Activated CD8-positive, alpha-beta memory T cell treated with anti-CD3 and anti-CD28 coated beads for 1 hour (primary cell): ENCODE measurements at places on chromosomes 2 and 18.

- DNase-seq = no peak
Observed at GRCh38 chr18:6627645-6628044, 101.9 kb upstream of the ARHGAP28 start.

DNA sequence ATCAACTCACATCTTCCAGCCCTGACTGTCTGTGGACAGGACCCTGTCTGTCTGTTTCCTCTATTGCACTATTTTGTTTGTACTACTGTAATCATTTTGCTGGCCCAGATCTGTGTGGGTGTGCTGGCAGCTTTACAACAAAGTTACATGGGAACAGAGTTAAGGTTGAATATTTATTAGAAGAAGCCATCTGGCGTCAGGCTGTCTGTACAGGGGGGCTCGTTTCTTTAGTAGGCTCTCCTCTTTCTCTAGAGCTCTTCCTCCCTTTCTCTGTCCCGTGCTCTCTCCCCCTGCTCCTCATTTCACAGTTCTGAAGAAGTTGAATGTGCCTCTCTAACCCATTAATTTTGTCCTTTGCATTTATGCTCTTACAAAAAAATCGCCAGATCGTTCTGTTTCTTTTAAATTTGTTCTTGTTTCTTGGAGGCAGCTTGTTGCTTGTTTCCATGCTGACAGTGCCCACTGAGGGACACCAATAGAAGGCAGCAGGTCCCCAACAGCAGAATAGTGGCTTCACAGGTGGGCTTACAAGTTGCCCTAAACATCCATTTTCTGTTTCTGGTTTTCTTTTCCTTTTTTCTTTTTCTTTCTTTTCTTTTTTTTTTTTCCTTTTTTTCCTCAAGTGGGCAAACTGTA is 315.2 kb upstream of the ZEB2 start:
- no peak for DNase-seq

- no peak for DNase-seq
Observed at GRCh38 chr2:177523781-177524180, 131.2 kb downstream of the AGPS start.

DNA sequence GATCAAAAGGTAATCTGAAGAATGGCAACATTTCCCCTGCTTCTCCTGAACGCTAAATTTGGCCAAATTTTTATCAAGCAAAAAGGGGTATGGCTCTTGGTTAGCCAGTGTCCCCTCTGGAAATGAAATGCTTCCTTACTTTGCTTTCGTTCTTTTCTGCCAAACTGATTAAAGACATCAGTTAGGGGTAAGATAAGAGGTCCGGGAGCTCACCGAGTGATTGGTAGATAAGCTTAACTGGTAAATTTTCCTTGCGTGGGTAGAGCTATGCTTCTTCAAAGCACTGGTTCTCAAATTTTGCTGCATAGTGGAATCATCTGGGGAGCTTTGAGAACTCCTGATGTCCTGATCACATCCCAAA is 62.7 kb upstream of the MAPRE2 start:
- no peak for DNase-seq

- no peak for DNase-seq
Observed at GRCh38 chr18:58339890-58340289, 289.0 kb downstream of the ALPK2 start.

- no peak for DNase-seq
Observed at GRCh38 chr2:77009307-77009706, 512.9 kb downstream of the LRRTM4 start.

GRCh38 chr2:178279636-178280035 is 85.3 kb downstream of the OSBPL6 start:
- no peak for DNase-seq

DNA sequence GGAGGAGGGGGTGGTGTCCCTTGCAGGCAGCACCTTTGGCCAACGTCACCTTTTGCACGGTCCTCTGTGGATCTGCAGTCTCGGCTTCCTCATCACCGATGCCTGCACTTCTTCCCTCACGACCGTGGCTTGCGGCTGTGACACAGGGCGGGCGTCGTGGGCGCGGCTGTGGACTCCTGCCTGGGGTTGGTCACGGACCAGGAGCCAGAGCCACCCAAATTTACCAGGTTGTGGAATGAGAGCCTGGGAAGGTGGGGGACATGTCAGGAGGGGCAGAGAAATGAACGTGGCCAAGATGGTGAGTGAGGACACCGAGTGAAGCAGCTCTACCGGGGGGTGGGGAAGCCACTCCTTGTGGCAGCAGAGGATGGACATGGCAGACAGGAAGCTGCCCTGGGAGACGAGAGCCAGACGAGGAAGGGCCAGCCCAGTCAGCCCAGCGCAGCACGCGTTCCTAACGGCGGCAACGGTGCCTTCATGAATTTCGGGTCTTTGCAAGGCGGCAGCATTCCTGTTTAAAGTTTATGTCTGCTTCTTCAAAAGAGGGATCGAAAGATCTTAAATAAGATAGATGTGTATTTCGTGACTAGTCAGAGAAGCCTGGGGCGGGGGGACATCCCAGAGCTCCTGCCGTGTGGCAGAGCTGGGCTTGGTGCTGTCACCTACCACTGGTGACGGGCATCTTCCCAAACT is 84.2 kb downstream of the LRRFIP1 start:
- DNase-seq = no peak

GRCh38 chr2:25290811-25291495 is 50.8 kb downstream of the DNMT3A start:
- DNase-seq = no peak

DNA sequence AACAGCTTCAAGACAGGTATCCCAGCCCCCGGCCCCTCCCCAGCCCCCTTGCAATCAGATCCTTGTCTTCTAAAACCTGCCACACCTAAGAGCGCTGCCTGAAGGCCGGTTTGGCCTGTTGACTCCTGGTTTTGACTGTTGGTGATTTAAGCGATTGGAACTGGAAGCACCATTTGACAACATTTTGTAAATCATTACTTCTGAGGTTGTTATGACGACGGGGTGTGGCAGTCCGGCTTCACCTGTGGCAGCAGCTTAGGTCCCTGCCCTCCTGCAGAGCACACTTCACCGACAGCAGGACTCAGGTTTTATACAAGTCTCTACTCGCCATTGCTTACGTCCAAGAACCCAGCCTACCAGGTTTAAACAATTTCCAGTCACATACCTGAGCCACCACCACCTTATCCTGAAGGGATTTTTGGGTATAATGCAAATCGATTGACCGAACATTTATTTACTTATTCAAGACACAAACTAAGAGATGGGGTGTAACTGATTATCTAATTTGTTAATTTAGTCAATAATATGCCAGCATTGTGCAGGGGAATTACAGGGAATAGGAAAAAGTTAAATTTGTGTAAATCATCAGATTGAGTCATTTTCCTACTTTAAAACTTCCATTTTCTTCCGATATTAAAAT is 707 bp upstream of the DGUOK start:
- no peak for DNase-seq

DNA sequence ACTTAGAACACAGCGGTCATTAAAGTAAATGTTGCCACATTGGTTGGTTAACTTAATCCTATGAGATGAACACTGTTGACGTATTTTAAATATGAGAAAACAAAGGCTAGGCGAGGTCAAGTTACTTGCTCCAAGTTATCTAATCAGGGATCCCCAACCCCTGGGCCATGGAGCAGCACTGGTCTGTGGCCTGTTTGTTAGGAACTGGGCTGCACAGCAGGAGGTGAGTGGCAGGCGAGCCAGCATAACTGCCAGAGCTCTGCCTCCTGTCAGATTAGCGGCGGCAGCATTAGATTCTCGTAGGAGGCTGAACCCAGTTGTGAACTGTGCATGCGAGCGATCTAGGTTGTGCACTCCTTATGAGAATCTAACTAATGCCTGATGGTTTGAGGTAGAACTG is 878.9 kb downstream of the CPS1 start:
- no peak for DNase-seq

GRCh38 chr2:516944-517343 is 160.3 kb downstream of the TMEM18 start:
- DNase-seq = no peak

GRCh38 chr2:150459281-150459680 is 28.2 kb downstream of the RND3 start:
- no peak for DNase-seq

DNA sequence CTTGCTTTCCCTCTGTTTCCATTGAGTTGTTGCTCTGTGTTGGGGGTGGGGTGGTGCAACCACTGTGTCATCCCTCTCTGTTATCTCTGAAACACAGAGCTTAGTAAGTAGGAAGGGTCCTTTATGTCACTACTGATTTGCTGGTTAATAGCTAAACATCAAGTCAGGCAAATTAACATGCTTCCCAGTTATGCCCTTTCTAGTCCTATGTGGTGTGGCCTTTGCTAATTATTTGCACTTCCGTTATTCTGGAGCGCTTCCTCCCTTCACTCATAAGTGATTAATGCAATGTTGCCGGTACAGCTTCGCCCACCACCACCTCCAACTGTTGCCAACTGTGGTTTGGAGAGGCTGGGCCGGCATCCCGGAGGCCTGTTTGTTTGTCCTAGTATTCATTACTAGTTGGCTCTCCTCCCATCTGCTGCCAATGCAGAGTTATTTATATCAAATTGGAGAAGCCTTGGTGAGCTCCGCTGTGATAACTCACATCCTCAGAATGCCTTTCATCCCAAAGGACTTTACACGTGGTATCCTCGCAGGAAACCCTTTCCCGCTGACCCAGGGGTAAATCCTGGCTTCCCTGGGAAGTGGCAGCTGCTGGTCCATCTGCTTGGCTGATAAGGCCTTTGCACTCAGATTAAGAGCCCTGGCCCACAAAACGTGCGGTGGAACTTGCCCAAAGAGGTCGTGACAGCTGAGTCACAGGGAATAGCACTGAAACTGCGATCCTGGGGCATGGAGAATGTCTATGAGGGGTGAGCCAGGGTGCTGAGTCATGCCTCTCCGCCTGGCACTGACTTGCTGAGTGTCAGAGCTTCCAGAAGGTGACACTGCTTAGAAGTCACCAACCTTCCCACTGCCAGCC is 72.0 kb upstream of the ZCCHC2 start:
- DNase-seq = no peak

GRCh38 chr2:234134496-234134895 is 84.0 kb downstream of the SPP2 start:
- DNase-seq = no peak

GRCh38 chr2:225920621-225921220 is 521.2 kb downstream of the NYAP2 start:
- no peak for DNase-seq

- DNase-seq = no peak
Observed at GRCh38 chr2:138964418-138964817, 184.2 kb upstream of the NXPH2 start.

DNA sequence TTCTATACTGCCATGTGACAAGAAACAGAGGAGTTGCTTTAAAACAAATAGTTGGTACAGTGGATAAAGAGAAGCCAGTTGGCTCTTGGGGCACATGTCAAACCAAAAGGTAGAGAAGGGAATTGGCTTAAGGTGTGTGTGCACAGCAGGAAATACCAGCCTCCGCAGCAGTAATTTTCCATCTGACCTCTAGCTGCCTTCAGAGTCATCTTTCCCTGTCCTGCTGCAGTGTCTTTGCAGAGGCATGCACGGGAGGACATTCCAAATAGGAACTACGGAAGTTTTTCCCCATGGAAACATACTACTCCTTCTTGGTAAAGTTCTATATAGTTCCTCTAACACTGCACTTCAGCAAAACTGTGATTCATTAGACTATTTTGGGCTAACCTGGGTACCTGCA is 99.5 kb downstream of the RAB3GAP1 start:
- no peak for DNase-seq
